ENCODE measurements at places on chromosomes 1 and 21. TPM values are rescaled to one million over a fixed set of nuclear protein-coding genes. Genes with fewer than 3 reads are reported as not detected.

- DNase-seq = no peak
These were observed 190.2 kb upstream of the ADAMTS5 start for GRCh38 chr21:27157097-27157496.

GRCh38 chr1:46477153-46477929 is 12.3 kb upstream of the DMBX1 start:
- DNase-seq = peak; percentile 87

GRCh38 chr1:15760520-15761211 is 2.1 kb downstream of the FBLIM1 start:
- no peak for DNase-seq

The OR2L2 gene
- 0.14 TPM for total RNA-seq

DNA sequence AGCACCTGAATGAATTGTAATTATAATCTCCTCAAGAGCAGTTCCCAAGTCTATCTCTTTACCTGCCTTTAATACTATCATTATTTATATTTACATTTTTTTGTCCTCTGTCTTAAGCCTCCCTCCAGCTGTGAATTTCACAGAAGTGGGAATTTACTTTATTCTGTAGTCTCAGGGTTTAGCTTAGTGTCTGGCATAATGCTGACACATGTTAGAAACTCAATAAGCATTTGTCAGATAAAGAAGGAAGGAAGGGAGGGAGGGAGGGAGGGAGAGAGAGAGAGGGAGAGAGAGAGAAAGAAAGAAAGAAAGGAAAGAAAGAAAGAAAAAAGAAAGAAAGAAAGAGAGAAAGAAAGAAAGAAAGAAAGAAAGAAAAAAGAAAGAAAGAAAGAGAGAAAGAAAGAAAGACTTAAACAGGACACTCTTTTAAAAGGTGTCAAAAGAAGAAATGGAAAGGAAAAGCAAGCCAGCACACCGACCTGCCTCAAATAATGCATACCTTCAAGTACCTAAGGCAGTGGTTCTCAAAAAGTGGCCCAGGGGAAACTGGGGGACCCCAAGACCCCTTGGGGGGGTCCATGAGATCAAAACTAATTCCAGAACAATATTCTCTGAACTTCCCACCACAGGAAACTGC is 1.8 kb upstream of the PGLYRP4 start:
- DNase-seq = no peak

DNA sequence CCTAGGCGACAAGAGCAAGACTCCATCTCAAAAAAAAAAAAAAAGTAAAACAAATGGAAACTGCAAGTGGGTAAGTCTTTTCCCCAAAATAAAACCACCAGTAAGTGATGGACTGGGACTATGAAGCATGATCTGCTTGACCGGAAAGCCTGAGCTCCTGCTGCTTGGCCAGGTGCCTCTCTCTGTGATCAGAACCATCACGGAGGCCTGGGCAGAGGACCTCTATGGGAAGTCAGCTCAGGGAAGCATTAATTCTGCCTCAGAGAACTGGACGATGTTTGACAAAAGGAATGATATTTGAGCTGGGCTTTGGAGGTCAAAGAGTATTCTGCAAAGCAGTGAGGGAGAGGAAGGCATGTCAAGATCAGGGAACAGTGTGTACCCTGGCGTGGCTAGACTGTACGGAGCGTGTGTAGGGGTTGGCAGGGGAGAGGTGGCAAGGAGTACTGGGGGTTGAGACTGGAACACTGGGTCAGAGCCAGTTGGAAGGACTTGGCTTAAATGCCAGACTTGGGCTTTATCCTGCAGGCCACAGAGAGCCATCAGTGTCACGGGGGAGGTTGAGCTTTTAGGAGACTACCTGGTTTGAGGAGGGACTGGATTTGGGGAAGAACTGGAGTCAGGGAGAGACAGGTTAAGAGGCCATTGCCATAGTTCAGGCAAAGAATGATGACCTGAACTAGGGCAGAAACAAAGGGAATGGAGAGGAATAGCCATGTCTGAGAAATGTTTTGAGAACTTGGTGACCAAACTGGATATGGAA is 16.4 kb downstream of the ATP1A2 start:
- peak; percentile 38 for DNase-seq
